ENCODE measurements at places on chromosomes 11 and 22.

GRCh38 chr22:23268877-23269276 is 88.6 kb downstream of the BCR start:
- no peak for DNase-seq
- H3K27me3 ChIP-seq = no peaks in the 10 kb centered on the region
- H3K27ac ChIP-seq = no peak overlapping the region
- peaks cover 7% of the 10 kb centered on the region for H3K36me3 ChIP-seq
- H3K4me1 ChIP-seq = no peaks in the 10 kb centered on the region
- H3K4me3 ChIP-seq = no peak overlapping the region

GRCh38 chr11:129694538-129694937 is 121.1 kb upstream of the TMEM45B start:
- no peaks in the 10 kb centered on the region for H3K36me3 ChIP-seq
- peaks cover 6% of the 10 kb centered on the region for H3K4me1 ChIP-seq
- H3K4me3 ChIP-seq = no peak overlapping the region
- H3K27ac ChIP-seq = no peak overlapping the region
- DNase-seq = no peak
- no peaks in the 10 kb centered on the region for H3K27me3 ChIP-seq

DNA sequence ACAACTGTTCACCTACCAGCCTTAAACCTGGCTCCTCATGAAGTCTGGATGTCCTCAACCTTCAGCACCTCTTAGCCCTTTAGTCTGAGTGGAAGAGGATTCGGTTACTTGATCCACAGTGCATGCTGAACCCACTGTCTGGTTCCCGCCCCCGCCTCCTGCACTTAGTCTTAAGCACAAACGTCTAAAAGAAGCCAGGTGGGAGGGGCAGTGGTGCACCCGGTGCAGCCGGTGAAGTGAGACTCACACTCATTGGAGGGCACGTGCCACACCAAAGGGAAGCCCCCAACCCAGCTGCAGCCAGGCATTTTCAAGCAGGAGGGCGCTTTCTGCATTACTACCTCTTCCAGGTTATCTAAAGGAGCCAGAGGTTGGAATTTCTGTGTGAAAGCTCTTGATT is 146.8 kb downstream of the COMMD9 start:
- no peaks in the 10 kb centered on the region for H3K27me3 ChIP-seq
- no peak overlapping the region for H3K27ac ChIP-seq
- no peaks in the 10 kb centered on the region for H3K4me1 ChIP-seq
- no peaks in the 10 kb centered on the region for H3K36me3 ChIP-seq
- no peak for DNase-seq

DNA sequence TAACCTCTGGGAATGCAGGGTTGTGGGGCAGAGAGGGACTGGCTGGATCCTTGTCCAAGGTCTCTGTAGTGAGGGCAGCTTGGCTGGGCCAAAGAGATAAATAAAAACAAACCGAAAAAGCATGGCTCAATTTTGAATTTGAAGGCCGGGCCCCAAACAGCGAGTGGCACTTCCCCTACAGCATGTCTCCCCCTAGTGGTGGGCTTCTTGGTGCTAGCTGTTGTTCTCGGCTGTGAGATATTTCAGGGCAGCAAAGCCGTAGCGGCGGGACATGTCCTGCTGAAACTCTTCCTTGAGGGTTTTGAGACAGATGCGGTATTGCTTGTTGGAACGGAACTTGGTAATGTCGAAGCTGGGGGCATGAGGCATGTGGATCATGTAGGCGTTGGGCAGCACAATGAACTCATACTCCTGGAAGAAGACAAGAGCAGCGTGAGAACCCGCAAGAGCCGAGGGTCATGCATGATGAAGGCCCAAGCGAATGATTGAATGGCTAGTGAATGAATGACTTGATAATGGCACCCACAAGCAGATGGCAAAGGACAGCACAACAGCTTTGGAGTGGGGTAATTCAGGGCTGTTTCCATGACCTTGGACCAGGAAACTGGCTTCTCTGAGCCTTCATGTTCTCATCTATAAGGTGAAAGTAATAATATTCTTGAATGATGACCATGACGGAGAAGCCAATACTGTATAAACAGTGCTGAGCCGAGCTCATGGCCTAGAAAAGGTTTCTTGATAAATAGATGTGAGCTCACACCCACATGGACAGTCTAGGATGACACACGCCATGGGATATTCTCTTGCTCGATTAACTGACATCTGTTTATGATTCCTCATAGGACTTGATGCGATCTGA is 216.3 kb upstream of the SYN3 start:
- H3K4me3 ChIP-seq = no peak overlapping the region
- H3K36me3 ChIP-seq = no peaks in the 10 kb centered on the region
- no peak overlapping the region for H3K27ac ChIP-seq
- DNase-seq = no peak

DNA sequence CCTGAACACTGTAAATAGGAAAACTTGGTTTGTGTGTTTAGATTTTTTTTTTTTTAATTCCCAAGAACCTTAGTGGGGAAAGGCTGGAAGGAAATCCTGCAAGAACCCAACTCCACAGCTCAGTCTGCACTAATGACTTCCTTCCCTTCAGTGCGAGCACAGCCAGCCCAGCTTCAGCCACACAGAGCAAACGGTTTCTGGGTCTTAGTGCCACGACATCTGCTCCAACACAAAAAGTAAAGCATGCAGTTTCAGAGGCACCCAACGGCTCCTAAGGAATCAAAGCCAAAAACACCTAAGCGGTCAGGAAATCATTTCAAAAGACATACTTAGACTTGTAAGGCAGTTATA is 236.1 kb downstream of the TTC28 start:
- H3K27me3 ChIP-seq = peaks cover 4% of the 10 kb centered on the region
- peak; percentile 46 for DNase-seq
- H3K4me3 ChIP-seq = peak overlapping the region; percentile 72
- no peaks in the 10 kb centered on the region for H3K36me3 ChIP-seq
- peaks cover 15% of the 10 kb centered on the region for H3K4me1 ChIP-seq
- peak overlapping the region; percentile 58 for H3K27ac ChIP-seq

- no peak overlapping the region for H3K4me3 ChIP-seq
- peaks cover 4% of the 10 kb centered on the region for H3K4me1 ChIP-seq
- H3K27me3 ChIP-seq = no peaks in the 10 kb centered on the region
- DNase-seq = no peak
These were observed 5.2 kb downstream of the LGR4 start for GRCh38 chr11:27467181-27467913.

GRCh38 chr11:34916843-34917770 is 689 bp downstream of the PDHX start:
- H3K27ac ChIP-seq = peak overlapping the region; percentile 92
- H3K36me3 ChIP-seq = peaks cover 6% of the 10 kb centered on the region
- H3K4me3 ChIP-seq = peak overlapping the region; percentile 87
- H3K27me3 ChIP-seq = no peaks in the 10 kb centered on the region
- H3K4me1 ChIP-seq = peaks cover 9% of the 10 kb centered on the region

DNA sequence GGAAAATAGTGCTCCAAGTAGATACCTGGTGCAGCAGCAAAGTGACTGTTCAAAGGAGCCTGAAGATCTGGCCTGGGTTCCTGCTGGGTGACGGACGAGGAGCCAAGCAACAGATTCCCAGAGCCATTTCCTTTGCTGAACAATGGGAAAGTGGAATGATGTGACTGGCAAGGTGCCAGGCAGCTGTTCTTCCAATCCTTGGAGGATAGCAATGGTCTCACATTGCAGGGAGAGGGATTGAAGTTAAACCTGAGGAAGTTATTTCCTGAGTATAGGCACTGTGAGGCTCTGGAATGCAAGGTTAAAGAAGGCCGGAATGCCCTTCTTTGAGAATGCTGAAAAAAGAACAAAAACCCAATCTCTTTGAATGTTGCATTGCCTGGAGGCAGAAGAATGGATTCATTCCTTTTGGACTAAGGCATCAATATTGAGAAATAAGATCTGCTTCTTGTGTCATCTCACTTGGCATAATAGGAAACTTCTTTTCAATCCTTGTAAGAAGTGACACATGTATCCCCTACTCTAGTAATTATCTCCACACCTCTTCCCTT is 223.8 kb downstream of the BLID start:
- no peak overlapping the region for H3K27ac ChIP-seq
- no peaks in the 10 kb centered on the region for H3K27me3 ChIP-seq
- no peaks in the 10 kb centered on the region for H3K36me3 ChIP-seq
- H3K4me3 ChIP-seq = no peak overlapping the region
- no peaks in the 10 kb centered on the region for H3K4me1 ChIP-seq

DNA sequence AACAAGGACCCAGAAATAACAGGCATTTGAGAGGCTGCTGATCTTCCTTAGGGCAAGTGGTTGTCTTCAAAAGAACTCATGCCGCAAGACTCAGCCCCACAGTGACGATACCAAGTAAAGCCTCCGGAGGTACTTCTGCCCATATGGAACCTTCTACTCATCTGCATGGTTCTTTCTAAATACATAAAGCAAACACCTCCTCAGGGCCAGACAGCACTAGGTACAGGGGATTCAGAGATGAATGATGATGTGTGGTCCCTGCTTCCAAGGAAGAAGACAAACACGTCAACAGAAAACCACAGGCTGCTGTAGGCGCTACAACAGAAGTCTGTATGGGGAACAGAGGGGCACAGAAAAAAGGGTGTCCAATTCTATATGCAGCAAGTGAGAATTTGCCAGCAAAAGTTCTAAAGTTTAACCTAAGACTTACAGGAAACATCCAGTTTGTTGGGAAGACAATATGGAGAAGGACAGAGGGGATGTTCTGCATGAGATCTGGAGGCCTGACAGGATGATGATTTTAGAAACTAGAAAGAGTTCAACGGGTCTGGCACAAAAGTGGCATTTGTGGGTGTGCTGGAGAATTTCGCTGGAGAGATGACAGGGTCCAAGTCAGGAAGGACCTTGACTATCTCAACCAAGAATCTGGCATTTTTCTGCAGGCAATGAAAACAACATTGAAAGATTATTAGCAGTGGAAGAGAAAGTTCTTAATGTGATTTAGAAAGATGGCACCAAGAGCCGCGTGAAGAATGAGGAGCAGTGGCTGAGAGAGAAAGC is 23.7 kb downstream of the JAML start:
- no peaks in the 10 kb centered on the region for H3K27me3 ChIP-seq
- H3K4me3 ChIP-seq = no peak overlapping the region
- H3K36me3 ChIP-seq = no peaks in the 10 kb centered on the region
- DNase-seq = no peak
- peaks cover 37% of the 10 kb centered on the region for H3K4me1 ChIP-seq

DNA sequence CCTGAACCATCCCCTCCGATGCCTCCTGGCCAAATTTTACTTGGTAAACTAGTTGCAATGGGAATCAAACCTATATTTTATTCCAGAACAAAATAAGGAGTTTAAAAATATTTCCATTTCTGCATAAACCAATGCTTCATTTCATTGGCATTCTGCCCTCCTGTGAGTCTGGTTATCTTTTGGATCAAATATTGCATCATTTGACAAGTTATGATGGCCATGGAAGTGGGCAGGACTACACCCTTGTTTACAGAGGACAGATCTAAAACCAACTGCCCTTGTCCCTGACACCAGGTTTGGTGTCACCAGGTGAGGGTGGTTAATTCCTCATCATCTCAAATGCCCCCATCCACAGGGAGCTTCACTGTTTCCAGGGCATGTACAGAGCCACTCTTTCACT is 28.2 kb upstream of the E2F8 start:
- H3K36me3 ChIP-seq = no peaks in the 10 kb centered on the region
- no peak overlapping the region for H3K27ac ChIP-seq
- no peak for DNase-seq

- no peaks in the 10 kb centered on the region for H3K36me3 ChIP-seq
- no peak overlapping the region for H3K27ac ChIP-seq
- H3K4me1 ChIP-seq = no peaks in the 10 kb centered on the region
- H3K4me3 ChIP-seq = no peak overlapping the region
- no peak for DNase-seq
These were observed 134.2 kb downstream of the RBFOX2 start for GRCh38 chr22:35894464-35894878.

DNA sequence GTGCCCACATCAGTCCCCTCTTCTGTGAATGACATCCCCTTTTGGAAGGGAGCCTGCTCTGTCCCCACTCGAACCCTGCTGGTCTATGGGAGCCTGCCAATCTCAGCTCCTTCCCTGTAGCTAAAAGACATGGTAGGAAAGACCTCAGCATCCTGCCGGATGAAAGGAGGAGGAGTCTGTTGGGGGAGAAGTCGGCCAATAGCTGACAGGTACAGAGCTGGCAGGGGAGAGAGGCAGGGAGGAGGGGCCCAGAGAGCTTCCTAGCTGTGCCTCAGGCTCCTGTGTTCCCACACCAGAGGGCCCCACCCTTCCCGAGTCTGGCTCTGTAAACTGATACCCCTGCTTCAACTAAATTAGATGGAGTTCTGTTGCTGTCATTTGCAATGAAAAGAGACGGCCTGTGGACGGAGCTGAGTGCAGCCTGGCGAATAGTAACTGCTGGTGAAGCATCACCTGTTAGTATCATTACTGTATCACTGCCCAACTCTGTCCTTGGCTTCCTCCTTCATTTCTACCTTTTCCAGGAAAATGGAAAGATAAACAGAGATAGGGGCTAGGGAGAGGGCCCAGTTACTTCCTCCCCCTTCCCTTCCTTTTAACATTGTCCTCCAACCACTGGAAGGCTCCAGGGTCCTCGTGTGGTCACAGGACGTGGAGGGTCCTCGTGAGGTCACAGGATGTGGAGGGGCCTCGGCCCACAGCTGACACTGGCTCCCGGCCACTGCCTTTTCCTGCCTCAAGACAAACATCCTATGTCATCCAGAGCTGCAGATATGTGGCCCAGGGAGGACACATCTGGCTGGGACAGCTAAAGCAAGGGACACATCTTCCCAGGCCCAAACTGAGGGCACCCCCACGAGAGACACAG is 15.1 kb downstream of the FXYD6 start:
- H3K27me3 ChIP-seq = no peaks in the 10 kb centered on the region
- no peak overlapping the region for H3K4me3 ChIP-seq
- no peaks in the 10 kb centered on the region for H3K4me1 ChIP-seq
- H3K36me3 ChIP-seq = no peaks in the 10 kb centered on the region
- no peak for DNase-seq
- H3K27ac ChIP-seq = no peak overlapping the region

DNA sequence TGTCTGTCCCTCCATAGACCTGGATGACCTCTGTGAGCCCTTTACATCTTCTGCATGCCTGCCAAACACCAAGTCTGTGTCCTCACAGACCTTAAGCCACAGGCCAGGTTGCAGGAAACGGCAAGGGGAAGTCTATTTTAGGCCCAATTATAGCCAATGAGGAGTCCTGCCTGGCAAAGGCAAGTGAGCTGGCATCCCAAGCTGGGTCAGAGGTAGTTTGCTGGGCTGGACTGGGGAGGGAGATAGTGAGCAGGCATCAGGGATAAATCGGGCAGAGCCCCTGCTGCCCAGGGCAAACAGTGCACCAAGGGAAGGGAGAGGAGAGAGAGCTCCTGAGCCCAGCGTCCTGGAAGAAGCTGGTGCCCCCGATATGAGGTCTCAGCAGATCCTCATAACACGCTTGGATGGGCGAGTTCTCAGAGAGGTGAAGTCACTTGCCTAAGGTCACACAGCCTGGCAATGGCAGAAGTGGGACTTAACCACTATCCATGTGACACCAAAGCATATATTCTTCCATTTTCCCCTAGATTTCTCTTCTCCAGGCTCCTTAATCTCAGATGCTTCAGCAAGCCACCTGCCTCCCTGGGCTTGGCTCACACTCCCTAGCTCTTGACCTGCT is 3.7 kb upstream of the RELT start:
- peaks cover 20% of the 10 kb centered on the region for H3K4me1 ChIP-seq
- no peaks in the 10 kb centered on the region for H3K27me3 ChIP-seq
- no peak for DNase-seq
